Nucleus accumbens (tissue), 56 donors: ENCODE measurements at places on chromosomes 6 and 20.

GRCh38 chr6:131391116-131391515, 181.9 kb upstream of the ARG1 start:
- DNase-seq = no peak

GRCh38 chr6:16551466-16551865, 209.8 kb downstream of the ATXN1 start:
- DNase-seq = no peak

GRCh38 chr20:22491194-22491505, 93.2 kb downstream of the FOXA2 start:
- DNase-seq = no peak

DNA sequence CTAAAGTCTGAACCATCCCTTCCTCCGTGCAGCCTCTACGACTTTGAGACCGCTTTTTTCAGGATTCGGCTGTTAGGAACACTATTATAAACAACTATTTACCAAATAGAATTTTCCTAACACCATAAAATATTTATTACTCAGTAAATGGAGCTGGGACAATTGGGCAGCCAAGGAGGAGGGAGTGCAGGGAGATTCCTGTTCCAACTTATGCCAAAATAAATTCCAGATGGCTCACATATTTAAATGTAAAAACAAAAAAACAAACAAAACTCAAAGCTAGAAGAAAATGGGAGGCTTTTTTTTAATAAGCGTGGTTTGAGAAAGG, 48.1 kb downstream of the TCP11 start:
- no peak for DNase-seq

DNA sequence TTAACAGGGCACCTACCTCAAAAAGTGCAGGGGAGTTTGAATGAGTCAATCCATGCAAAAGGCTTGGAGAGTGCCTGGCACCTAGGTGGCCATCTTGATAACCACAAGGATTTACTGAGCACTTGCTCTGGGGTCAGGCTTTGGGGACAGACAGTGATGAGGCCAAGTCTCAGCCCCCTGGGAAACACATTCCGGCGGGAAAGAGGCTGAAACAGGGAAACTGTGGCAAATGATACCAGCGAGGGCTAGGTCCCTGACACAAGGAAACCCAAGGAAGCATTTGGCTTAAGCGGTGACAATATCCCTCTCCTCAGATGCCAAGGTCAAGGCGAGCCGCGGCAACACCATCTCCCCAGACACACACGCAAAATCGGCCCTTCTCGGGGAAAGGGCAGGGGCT, 527 bp upstream of the DOK5 start:
- no peak for DNase-seq

GRCh38 chr6:105618247-105618646, 215.4 kb upstream of the PREP start:
- DNase-seq = no peak

DNA sequence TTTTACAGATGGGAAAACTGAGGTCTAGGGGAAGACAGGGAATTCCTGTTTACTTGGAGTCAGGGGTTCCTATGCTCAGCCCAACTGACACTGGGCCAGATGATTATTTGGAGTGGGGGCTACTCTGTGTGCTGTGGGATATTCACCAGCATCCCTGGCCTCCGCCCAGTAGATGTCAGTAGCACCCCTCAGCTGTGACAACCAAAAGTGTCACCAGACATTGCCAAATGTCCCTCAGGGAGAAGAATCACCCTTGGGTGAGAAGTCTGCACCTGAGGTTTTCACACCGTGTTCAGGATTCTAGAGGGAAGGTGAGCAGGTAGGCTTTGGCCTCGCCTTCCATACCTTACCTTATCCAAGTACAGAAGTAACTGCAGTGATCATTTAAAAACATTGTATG, 27.6 kb downstream of the CDH26 start:
- no peak for DNase-seq

DNA sequence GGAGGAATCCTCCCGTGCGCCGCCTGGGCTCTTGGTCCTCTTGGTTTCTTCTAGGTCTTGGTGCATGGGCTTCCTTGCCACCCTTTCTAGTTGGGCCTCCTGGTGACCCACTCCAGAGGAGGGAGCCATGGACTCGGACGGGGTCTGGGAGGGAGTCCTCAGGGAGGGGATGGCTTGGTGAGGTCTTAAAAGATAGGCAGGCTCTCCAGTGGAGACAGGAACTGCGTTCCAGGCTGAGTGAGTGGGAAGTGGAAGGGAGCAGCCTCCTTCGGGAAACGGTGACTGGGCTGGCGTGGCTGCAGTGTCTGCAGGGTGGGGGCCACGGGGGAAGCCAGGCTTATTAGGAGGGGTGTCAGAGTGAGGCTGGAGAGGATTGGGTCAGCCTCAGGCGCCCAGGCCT, 152.8 kb downstream of the GRM4 start:
- no peak for DNase-seq

GRCh38 chr20:1661542-1662299, 4.1 kb upstream of the SIRPG start:
- DNase-seq = no peak
